ENCODE measurements at places on chromosomes 1 and 21.
A peak's percentile ranks its signal among the peaks of the same experiment; 100 is the strongest.

DNA sequence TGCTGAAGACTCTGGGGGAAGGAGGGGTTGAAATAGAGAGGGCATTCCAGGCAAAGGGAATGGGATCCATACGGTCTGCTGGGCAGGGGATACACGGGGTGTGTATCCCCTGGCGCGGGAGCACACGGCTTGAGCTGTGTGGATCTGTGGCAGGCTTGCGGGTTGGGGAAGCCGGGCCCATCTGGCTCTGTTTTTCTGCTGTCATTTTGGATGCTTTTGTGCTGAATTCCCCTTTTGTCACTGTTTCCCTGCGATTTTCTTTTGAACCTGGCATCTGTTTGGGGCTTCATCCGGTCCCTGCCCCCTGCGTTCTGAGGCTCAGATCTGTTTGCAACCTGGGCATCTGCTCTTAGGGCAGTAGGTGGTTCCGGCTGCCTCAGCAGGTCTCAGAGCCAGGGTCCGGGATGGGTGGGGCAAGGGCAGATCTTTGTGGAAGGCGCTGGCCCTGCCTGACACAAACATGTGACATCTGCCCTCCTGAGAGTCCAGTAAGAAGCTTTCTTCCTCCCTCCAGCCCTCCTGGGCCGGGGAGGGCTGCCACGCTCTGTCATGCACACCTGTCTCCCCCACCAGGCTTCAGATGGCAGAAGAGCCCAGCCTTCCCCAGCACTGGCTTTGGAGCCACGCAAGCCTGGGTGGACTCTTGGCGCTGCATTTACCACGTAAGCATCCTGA lies 84.0 kb downstream of the IGSF21 start:
- no peak for DNase-seq

DNA sequence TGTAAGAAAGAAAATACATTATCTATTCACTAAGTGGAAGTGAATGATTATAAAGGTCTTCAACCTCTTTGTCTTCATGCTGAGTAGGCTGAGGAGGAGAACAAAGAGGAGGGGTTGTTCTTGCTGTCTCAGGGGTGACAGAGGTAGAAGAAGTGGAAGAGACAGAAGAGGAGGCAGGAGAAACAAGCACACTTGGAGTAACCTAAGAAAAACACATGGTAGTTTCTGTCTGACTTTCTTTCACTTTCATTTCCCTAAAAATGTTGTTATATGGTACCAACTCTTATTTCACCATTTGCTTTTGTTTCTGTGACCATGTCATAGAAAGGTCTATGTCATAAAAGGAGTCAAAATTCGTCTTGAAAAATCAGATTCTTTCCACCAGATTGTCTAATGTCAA lies 696.6 kb upstream of the BRINP3 start:
- DNase-seq = no peak

GRCh38 chr1:39829791-39830533 lies 41.3 kb upstream of the BMP8B start:
- DNase-seq = peak; percentile 17

GRCh38 chr1:117644696-117645311 lies 39.0 kb downstream of the TENT5C start:
- no peak for DNase-seq

- no peak for DNase-seq
Measured at GRCh38 chr1:16118706-16119105, 37.2 kb downstream of the EPHA2 start.

GRCh38 chr1:75053207-75053606 lies 81.0 kb upstream of the LHX8 start:
- no peak for DNase-seq

DNA sequence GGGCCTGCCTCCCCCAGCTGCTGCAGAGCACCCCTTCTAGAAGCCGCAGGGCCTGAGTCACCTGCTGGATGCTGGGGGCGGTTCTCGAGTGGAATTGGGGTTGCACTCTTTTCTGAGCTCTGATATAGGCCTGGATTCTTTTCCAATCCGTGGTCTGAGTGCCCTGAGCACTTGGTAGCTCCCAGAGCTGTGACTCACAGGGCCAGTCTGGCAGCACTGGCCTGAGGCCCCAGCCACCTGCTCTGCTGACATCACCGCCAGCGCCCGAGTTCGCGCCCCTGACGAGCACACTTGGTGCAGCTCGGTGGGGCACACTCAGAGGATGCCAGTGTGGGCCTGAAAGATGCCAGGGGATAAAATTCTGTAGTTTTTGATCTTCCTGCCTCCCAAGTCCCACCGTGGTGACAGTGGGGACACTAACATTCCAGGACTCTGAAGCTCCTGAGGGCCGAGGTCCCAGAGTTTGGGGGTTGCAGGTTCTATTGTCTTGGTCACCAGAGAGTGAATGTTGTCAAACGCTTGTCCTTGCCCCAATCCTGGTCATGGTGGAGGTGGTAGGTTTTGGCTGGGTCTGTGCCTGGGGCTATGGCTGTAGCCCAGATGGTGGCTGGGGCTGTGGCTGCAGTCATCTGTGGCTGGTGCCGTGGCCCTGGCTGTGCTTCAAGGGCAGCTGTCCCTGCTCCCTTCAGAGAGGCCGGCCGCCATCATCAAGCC lies 74.6 kb downstream of the OBSCN start:
- no peak for DNase-seq

GRCh38 chr1:173063171-173063570 lies 12.4 kb upstream of the TNFSF18 start:
- DNase-seq = no peak

- DNase-seq = no peak
Measured at GRCh38 chr1:212981571-212982328, 31.4 kb downstream of the VASH2 start.

All from AG08395 (cell line).